Cardiac muscle cell (in vitro differentiated cells and primary cell): ENCODE measurements at places on chromosomes 13 and 19. TPM values are rescaled to one million over a fixed set of nuclear protein-coding genes. Genes with fewer than 3 reads are reported as not detected.

- peak; percentile 62 for DNase-seq
Measured at GRCh38 chr13:80359778-80360452, 19.0 kb upstream of the SPRY2 start.

- no peak for DNase-seq
Measured at GRCh38 chr13:64078480-64078936, 2662.9 kb upstream of the PCDH20 start.

- peak; percentile 95 for DNase-seq
Measured at GRCh38 chr13:80083853-80084676, 256.9 kb downstream of the SPRY2 start.

GRCh38 chr13:31773538-31773937, 34.2 kb downstream of the RXFP2 start:
- DNase-seq: no peak

DNA sequence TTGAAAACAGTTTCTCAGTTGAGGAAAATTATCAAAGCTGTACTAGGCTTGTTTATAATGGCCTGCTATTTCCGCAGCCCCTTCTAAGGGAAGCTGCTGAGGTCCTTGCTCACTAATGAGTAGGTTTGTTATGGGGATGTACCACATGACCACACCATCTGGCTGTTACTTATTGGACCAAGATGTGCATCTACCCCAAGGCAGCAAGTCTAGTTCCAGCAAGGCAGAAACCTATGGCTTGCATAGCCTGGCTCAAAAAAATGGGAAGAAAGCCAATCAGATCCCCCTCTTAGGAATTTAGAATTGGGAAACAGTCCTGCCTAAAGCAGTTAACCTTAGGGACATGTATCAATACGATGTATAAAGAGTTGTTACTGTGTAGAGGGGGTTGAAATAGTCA, 186.5 kb upstream of the SPRY2 start:
- no peak for DNase-seq

FCAR gene
- not detected in 2 replicates for polyA plus RNA-seq

ZNF723 gene
- polyA plus RNA-seq: not detected in 2 replicates

MAMSTR gene
- polyA plus RNA-seq: 6.1 and 6.3 TPM in 2 replicates
